ENCODE measurements at places on chromosomes 7 and 10.

DNA sequence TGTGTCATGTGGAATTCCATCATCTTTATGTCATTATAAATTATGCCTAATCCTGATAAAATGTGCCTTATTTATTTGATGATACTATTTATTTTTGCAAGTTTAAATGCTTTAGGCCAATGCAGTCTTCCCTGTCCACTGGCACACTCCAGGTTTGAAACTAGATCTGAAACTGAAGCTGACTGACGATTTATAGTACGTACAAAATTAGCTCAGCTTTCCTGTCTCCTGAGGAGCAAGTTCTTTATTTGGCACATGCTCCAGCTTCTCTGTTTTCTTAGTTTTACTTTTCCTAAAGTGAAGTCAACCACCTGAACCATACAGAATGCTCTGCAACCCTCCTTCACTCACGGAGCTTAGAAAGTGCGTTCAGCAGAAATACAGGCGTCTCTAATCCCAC, 164.1 kb downstream of the HECW1 start:
- DNase-seq = no peak

GRCh38 chr10:132400547-132401151, 3.6 kb downstream of the PWWP2B start:
- DNase-seq = no peak

DNA sequence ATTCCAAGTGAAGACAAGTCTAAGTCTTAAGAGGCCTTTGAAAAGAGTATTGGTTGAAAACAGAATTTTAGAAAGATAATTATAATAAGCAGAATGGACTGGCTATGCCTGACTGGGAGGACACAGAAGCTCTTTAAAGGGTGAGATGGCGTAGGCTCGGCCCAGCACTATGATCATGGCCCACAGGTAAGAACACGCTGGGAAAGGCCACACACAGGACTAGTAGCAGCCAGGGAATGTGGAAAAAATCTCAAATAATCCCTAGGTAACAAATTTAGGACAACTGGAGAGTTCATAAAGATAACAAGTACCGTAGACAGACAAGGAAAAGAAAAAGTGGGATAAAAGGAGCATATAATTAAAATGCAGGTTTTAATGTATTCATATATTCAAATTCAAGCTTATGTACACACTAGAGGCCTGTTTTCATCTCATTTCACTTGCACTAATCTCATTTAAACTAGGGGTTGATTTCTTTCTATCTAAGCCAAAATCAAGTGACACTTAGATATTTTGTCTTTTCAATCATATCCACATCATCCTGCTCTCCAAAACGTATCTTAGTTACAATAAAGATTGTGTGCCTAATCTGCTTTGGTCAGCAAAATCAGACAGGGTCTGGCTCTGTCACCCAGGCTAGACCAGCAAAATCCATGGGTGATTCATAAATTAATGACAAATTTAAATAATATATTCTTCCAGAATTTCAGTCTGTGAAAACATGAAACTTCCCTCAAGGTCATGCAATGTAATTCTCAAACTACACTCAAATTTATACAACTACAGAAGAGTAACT, 53.0 kb downstream of the EZH2 start:
- DNase-seq = no peak

- no peak for DNase-seq
These were observed 6.0 kb upstream of the REEP3 start for GRCh38 chr10:63515002-63515763.

DNA sequence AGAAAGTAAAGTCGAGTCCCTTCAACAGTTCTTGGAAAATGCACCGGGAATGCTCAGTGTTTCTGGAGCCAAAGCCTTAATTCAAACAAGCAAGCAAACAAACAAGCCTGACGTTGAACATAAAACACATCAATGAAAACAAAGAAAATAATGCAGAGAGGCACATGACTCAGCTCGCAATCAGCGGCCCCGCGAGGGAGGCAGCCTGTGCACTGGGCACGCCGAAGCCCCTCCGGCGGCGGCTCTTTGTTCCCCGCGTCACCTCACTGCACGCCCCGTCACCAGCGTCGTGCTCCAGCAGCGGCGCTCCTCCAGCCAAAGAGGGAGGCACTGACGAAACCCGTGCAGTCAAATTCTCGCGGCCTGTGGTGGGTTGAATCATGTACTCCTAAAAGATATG, 151.5 kb downstream of the DNAJB6 start:
- no peak for DNase-seq

Data from GM13977 (cell line).